ENCODE measurements at places on chromosomes 3 and 15.

DNA sequence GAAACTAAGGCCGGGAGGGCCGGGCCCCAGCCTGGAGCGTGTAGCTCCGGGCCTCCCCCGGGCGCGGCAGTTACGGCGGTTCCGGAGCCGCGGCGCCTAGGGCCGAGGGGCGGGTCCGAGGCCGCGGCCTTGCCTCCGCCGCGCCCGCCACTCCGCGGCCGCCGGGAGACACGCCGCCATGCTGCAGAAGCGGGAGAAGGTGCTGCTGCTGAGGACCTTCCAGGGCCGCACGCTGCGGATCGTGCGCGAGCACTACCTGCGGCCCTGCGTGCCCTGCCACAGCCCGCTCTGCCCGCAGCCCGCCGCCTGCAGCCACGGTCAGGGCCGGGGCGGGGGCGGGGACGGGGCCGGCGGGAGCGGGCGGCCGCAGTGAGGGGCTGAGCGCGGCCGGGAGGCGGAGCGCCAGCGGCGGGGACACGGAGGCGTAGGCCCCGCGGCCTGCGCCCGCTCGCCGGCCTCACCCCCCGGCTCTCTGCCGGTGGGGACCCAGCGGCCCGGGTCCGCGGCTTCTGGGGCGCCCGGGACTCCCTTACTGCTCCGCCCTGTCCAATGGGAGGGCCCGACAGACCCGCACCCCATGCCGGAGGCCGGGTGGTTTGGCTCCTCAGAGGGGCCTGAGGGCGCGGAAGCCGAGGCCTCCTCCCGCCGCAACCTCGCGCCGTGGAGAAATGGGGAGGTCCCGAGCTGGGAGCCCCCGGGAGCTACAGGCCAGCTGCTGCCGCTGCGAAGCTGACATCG is at the start of gene DIS3L:
Gene DIS3L, plus strand, starts transcription at position 150 of the 738 bp plus-strand sequence. Its CDS starts 29 bp downstream, at position 179.
- DNase-seq = peak; percentile 58

DNA sequence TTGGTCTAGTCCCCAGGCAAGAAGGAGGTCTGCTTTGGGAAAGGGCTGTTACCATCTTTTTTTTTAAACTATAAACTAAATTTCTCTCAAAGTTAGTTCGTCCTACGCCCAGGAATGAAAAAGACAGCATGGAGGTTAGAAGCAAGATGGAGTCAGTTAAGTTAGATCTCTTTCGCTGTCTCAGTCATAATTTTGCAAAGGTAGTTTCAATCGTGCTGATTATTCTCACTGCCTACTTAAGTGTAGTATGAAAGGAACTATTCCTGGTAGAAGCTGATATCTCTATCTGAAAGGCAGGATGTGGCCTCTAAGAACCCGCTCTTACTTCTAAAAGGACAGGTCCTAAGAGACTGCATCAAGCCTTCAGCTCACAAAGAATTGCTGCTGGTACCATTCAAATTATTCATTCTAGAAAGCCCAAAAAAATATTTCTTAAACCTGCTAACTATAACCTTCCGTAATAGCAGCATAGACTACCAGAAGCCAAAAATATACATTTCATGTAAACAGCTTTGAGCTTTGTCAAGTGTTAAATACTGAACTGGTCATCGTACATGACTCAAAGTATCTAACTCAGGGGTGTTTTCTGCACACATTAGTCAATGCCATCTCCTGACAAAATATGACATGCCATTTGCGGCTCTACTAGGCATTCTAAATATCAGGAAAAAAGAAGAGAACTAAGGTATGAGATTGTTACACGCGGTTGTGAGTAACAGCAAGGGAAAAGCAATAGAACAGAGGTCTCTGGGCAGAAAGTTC is 96.0 kb upstream of the CCDC80 start:
- DNase-seq = no peak

DNA sequence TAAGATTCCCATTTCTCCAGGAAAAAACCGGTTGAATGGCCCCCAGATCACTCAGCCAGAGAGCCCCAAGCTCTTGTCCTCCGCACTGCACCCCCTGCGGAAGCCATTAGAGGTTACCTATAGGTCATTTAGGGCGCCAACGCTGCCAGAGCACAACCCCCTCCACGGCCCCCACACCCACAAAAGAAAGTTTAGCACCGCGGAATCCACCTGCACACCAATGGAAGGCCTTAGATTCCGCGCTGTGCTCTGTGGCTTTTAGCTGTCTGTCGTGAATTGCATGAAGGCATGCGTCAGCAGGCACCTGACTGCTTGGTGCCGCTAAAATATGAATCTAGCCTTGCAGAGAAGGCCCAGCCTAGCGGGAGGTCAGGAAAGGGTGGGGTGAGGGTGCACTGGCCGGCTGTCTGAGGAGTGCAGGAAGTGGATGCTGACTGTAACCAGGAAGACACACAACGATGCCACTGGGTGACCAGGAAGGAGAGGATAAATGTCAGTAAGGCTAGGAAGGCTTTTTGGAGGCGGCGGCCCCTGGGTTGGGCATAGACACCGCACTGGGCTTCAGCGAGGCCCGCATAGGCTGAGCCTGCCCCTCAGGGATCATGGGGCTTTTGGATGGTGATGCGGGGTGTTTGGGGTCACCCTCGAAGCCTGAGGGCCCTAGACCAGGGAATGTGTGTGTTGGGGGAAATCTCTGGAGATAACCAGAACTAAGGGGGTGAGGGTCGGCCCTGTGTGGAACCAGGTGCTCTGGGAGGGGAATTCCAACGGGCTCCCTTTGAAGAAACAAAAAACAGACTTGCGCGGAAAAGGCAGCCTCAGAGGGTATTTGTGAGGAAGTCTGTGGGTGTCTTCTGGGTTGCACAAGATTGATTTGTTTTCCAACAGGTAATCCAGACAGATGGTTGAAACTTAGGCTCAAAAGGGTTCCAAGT is 976 bp upstream of the NUP210 start:
- no peak for DNase-seq

DNA sequence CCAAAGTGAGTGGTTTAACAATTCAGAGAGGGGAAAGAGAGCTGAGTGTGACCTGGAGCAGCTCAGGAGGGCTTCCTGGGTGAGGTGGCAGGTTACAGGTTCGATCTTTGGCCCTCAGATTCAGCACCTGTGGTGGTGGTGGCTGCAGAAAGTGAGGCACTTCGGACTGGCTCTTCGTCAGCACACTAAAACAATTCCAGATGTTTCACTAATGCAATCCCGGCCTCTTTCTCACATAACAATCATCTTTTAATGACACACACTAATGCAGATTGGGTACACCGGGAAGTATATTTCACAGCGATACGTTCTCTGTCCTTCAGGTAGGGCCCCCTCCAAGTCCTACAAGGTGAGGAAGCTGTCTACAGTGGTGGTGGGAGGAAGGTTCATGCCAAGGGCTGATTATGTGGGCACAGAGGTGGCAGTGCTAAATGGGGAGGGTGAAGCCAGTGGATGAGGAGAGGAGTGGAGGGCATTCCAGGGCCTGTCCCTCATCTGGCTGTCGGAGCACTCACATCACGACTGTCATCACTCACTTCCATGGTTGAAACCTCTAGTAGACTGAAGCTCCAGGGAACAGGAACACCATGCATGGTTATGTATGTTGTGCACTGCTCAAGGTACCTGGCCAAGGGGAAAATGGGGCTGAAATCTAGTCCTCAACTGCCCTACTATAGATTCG is 171.1 kb downstream of the RAB11A start:
- DNase-seq = no peak

GRCh38 chr15:69570454-69570853 is 117.8 kb downstream of the RPLP1 start:
- DNase-seq = no peak

GRCh38 chr15:25936004-25936403 is 72.9 kb upstream of the ATP10A start:
- DNase-seq = no peak

DNA sequence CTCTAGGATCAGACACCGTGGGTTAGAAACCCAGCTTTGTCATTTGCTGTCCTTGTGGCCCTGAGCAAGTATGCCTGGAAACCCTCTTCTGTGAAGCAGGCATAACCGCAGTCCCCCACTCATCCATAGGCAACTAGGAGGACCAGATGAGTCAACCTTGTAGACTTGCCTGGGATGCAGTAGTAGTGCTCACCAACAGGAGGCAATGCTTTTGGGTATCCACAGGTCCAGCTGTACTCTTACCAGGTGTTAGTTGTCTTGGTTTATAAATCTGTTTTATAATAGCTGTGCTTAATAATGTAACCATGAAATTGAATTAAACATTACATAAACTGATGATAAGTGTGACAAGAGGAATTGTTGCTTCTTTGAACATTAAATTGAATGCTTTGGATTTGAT is 389.3 kb downstream of the IL20RB start:
- DNase-seq = no peak

- no peak for DNase-seq
Observed at GRCh38 chr3:104696470-104696869, 670.2 kb upstream of the ALCAM start.

DNA sequence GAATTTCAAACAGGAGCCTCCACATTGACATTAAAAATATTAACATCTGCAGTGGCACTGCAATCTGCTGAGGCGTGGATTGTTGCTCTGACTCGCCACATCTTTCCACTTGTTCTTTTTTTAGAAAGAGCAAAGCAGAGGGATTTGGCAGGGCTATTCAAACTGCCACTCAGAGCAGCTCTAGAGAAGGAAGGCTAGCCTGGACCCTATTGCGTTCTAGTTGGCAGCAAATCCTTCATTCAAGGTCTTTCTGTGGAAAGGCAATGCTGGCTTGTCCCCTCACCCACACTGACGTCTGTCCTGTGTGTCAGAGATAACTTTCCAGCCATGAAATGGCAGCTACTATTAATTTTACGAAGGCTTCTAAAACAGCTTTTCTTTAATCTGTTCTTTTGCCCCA is 483.2 kb upstream of the SGO1 start:
- DNase-seq = no peak

DNA sequence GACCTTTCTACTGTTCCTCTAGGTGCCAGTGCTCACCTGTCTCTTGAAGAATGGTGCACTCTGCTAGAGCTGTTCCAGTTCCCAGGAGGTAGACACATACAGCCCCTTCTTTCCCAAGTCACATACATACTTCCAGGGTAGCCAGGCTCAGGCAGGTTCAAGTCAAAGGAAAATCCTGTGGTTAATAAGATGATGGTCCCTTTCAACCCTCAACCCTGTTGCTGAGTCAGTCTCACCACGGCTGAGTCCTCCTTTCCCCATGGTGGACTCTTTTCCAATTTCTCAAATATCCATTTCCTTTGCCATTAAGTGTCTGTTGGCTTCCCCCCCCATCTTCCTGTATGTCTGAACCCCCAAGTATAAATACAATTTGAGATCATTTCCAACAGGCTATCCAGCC is 56.1 kb upstream of the ACAN start:
- no peak for DNase-seq

DNA sequence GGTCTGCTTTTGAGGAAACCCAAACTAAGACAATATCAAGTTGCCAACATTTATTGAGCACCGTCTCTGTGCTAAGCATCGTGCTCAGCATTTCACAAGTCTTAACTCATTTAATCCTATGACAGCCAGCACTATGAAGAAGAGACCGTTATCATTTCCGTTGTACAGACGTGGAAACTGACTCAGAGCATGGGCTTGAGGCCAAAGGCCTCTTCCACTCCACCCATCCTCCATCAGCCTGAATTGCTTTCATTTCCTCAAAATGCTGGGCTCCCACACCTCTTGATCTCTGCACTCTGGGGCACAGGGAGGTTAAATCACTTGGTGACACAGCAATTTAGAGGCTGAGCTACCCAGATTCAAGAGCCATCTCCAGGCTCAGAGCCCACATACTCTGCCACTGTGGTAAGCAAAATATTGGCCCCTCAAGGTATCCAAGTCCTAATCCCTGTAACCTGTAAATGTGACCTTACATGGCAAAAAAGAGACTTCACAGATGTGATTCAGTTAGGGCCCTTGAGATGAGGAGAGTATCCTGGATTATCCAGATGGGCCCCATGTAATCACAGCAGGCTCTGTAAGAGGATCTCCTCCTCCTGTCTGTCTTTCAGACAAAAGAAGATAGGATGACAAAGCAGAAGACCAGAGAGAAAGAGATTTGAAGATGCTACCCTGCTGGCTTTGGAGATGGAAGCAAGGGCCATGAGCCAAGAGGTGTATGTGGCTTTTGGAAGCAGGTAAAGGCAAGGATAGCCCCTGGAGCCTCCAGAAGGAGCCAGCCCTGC is 24.3 kb upstream of the FLNB start:
- no peak for DNase-seq

- DNase-seq = no peak
Observed at GRCh38 chr15:59278120-59278519, 71.5 kb downstream of the LDHAL6B start.

- no peak for DNase-seq
Observed at GRCh38 chr3:78273326-78273725, 1233.4 kb downstream of the ROBO2 start.

DNA sequence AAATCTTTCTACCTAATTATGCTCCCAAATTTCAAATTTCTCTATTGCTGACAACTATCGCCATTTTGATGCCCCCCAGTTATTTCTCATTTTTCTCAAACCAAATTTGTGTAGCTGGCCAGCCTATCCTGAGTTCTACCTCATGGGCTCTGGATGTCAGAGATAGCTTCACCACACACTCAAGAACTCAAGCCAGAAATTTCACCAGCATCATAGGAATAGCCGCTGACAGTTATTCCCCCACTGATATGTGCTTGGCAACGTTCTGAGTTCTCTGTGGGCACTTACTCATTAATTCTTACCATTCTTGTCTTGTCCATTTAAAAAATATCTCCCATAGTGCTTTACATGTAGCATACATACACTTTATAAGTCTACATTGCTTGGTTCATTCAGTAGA is 264.7 kb downstream of the FHIT start:
- DNase-seq = no peak

- no peak for DNase-seq
Observed at GRCh38 chr3:49172551-49173041, 1.2 kb downstream of the KLHDC8B start.

DNA sequence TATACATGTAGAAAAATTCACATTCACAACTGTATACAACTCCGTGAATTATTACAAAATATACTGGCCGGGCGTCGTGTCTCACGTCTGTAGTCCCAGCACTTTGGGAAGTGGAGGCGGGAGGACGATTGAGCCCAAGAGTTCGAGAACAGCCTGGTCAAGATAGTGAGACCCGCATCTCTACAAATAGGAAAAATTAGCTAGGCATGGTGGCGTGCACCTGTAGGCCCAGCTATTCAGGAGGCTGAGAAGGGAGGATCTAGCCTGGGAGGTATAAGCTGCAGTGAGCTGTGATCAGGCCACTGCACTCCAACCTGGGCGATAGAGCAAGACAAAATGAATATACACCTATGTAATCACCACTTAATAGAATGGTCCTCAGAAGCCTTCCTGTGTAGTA is 1.3 kb downstream of the RAD51 start:
- DNase-seq = no peak

All from SK-N-DZ (cell line).